ENCODE measurements at places on chromosomes 12 and 14.
A peak's percentile ranks its signal among the peaks of the same experiment; 100 is the strongest.

DNA sequence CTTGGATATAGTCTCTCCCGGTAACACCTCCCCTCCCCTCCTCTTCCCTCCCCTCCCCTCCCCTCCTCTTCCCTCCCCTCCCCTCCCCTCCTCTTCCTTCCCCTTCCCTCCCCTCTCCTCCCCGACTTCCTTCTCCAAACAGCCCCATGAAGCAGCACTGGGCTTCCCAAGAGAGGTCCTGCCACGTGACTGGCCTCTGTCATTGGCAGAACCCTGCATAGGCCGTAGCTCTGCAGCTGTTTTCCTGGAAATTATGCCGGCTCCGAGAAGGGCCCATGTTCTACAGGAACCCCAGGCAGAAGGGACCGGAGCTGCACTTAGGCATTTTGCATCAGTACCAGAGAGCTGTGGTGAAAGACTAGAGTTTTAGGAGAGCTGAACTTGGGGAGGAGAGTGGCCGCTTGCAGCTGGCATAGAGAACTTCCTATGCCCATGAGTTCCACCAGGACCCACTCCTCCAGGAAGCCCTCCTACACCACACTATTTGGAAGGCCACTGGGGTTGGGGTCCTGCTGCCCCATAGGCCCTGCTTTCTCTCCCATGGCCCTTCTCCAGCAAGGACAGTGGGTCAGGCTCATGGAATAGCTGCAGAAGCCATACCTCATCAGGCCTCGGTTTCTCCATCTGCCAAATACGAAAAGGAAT is 5.1 kb upstream of the TNFAIP2 start:
- H3K27me3 ChIP-seq = no peaks in the 10 kb centered on the region
- H3K4me1 ChIP-seq = peaks cover 34% of the 10 kb centered on the region
- H3K36me3 ChIP-seq = no peaks in the 10 kb centered on the region

GRCh38 chr12:102369876-102370275 is 110.5 kb downstream of the IGF1 start:
- H3K36me3 ChIP-seq = no peaks in the 10 kb centered on the region
- no peaks in the 10 kb centered on the region for H3K27me3 ChIP-seq
- no peak for DNase-seq
- no peak overlapping the region for H3K4me3 ChIP-seq
- no peaks in the 10 kb centered on the region for H3K4me1 ChIP-seq

DNA sequence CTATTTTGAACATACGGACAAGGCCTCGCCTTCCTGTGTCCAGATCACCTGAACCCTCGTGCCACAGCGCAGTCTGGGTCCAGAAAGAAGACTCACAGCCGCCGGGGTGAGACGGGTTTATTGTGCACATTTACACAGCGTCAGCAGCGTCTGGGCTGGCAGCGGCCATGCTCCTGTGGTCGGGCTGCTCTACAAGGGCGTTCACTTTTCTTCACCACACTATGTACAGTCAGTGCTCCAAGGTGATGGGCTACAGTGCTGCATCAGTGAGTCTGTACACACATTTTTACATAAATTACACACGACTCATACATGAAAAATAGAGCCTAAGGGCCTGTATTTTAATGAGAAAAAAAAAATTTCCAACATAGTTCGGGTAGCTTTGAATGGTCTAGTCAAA is 18.0 kb downstream of the ZFYVE21 start:
- H3K4me3 ChIP-seq = no peak overlapping the region
- DNase-seq = no peak
- no peak overlapping the region for H3K27ac ChIP-seq

- peak overlapping the region; percentile 71 for H3K27ac ChIP-seq
- peaks cover 26% of the 10 kb centered on the region for H3K4me1 ChIP-seq
- no peaks in the 10 kb centered on the region for H3K27me3 ChIP-seq
- DNase-seq = no peak
- H3K36me3 ChIP-seq = no peaks in the 10 kb centered on the region
Measured at GRCh38 chr14:69719501-69719951, 47.4 kb upstream of the SRSF5 start.

- no peaks in the 10 kb centered on the region for H3K27me3 ChIP-seq
- no peaks in the 10 kb centered on the region for H3K4me1 ChIP-seq
- no peak overlapping the region for H3K4me3 ChIP-seq
- DNase-seq = no peak
- H3K36me3 ChIP-seq = no peaks in the 10 kb centered on the region
Measured at GRCh38 chr12:28958553-28959195, 190.4 kb upstream of the FAR2 start.

DNA sequence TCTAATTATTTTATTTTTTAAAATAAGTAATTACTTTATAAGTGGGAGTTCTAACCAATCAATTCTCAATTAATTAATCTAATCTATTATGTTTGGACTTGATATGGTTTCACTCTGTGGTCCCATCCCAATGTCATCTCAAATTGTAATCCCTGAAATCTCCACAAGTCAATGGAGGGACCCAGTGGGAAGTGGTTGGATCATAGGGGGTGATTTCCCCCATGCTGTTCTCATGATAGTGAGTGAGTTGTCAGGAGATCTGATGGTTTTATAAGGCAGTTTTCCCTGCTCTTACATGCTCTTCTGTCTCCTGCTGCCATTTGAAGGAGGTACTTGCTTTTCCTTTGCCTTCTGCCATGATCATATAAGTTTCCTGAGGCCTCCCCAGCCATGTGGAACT is 836.1 kb downstream of the GALC start:
- H3K27ac ChIP-seq = no peak overlapping the region
- DNase-seq = no peak
- H3K36me3 ChIP-seq = no peaks in the 10 kb centered on the region
- H3K4me3 ChIP-seq = no peak overlapping the region
- no peaks in the 10 kb centered on the region for H3K4me1 ChIP-seq
- H3K27me3 ChIP-seq = no peaks in the 10 kb centered on the region

DNA sequence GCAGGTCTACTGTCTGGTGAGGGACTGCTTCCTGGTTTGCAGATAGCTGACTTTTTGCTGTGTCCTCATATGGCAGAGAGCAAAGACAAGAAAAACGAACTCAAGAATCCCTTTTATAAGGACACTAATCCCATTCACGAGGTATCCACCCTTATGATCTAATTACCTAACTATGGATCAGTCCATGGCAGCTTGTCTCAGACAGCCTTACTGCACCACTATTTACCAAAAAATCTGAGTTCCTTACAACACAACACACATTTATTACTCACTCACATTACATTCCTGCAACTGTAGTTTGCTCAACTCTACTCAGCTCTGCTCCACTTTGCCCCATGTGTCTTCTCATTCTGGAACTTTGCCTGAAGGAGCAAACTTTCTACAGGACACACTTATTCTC is 10.1 kb upstream of the SLC6A15 start:
- no peaks in the 10 kb centered on the region for H3K27me3 ChIP-seq
- DNase-seq = no peak
- no peak overlapping the region for H3K27ac ChIP-seq

DNA sequence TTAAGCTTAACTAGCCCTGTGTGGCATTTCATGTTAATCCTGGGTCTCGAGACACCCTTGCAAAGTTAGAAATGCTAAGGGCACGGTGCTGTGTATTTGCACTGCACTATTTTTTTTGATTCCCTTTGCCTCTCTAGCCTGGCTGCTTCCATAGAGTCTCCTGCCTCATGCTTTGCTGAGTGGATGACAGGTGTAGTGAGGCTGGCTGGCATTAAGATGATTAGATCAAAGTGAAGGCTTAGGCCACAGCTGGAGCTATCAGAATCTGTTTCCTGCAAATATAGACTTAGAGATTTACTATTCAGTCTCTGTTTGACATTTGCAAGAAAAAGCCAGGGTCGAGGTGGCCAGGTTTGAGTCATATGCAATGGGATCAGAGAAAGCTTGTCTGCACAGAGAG is 791.1 kb downstream of the AACS start:
- H3K4me1 ChIP-seq = no peaks in the 10 kb centered on the region
- H3K27me3 ChIP-seq = no peaks in the 10 kb centered on the region
- no peak overlapping the region for H3K27ac ChIP-seq

DNA sequence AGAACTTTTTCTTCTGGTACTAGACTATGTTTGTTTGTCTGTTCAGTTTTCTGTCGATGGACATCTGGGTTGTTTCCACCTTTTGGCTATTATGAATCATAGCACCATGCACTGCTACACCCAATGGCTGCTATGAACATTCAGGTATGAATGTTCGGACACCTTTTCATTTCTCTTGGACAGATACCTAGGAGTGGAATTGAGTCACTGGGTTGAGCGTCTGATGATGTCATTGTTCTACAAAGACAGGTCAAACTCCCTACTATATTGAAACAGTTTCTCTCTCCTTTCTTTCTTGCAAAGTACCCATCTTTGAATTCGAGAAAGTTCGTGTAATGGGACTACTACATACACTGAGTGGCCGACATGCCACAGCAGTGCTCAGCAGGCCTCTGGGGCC is 44.7 kb downstream of the KCTD10 start:
- no peaks in the 10 kb centered on the region for H3K36me3 ChIP-seq
- H3K27me3 ChIP-seq = no peaks in the 10 kb centered on the region
- DNase-seq = no peak
- peaks cover 6% of the 10 kb centered on the region for H3K4me1 ChIP-seq
- no peak overlapping the region for H3K4me3 ChIP-seq
- H3K27ac ChIP-seq = no peak overlapping the region

GRCh38 chr14:87158283-87158682 is 834.7 kb downstream of the GALC start:
- H3K4me3 ChIP-seq = no peak overlapping the region
- H3K36me3 ChIP-seq = no peaks in the 10 kb centered on the region
- no peaks in the 10 kb centered on the region for H3K27me3 ChIP-seq
- DNase-seq = no peak

- no peaks in the 10 kb centered on the region for H3K4me1 ChIP-seq
- no peak for DNase-seq
- no peak overlapping the region for H3K27ac ChIP-seq
- no peaks in the 10 kb centered on the region for H3K36me3 ChIP-seq
- no peak overlapping the region for H3K4me3 ChIP-seq
Measured at GRCh38 chr14:28220391-28220790, 546.2 kb upstream of the FOXG1 start.

DNA sequence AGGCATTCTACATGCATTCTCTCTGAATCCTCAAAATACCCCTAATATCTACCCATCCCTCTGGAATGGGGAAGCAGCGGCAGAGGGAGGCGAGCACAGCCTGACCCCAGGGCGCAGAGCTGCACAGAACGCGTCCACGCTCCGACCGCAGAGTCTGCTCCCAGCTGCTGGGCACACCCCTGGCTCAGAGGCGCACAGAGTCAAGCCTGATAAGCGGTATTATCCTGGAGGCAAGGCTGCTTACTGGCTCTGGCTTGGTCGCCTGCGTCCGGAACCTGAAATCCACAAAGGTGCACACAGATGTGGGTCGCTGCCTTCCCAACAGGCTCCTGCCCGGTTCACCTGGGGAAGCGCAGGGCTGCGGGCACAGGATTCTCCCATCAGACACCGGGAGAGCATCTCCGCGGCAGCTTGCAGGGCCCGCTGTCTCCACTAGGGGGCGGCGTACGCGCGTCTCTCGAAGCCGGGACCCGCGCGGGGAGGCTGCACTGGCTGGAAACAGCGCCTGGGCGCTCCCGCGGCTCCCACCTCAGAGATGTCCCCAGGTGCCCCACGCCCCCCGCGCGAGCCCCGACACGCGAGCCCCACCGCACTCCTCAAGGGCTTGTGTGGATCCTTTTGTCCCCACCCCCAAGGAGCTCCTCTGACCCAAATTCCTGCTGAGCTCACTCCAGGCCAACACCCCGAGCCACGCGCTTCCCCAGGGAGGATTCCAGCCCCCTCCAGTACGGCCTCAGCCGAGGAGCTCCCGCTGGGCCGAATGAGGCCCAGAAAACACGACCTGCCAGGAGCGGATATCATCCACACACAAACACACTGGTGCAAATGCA is 120.1 kb upstream of the FZD10 start:
- no peak overlapping the region for H3K27ac ChIP-seq
- no peaks in the 10 kb centered on the region for H3K4me1 ChIP-seq
- H3K36me3 ChIP-seq = no peaks in the 10 kb centered on the region
- H3K4me3 ChIP-seq = no peak overlapping the region
- no peak for DNase-seq

GRCh38 chr12:41624571-41624970 is 436.5 kb downstream of the PDZRN4 start:
- no peaks in the 10 kb centered on the region for H3K36me3 ChIP-seq
- no peaks in the 10 kb centered on the region for H3K4me1 ChIP-seq
- H3K4me3 ChIP-seq = no peak overlapping the region
- no peaks in the 10 kb centered on the region for H3K27me3 ChIP-seq
- no peak overlapping the region for H3K27ac ChIP-seq
- no peak for DNase-seq

DNA sequence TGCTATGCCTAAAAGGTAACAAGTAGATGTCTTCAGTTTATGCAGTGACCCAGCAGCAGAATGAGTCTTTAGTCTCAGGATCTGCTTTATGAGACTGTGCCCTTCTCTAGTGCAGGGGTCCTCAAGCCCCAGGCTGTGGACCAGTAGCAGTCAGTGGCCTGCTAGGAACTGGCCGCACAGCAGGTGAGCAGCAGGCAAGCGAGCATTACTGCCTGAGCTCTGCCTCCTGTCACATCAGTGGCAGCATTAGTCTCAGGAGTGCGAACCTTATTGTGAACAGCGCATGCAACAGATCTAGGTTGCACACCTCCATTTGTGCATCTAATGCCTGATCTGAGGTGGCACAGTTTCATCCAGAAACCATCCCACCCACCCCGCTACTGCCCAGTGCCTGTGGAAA is 38.4 kb downstream of the LRP6 start:
- no peak overlapping the region for H3K27ac ChIP-seq
- DNase-seq = no peak
- H3K36me3 ChIP-seq = no peaks in the 10 kb centered on the region

DNA sequence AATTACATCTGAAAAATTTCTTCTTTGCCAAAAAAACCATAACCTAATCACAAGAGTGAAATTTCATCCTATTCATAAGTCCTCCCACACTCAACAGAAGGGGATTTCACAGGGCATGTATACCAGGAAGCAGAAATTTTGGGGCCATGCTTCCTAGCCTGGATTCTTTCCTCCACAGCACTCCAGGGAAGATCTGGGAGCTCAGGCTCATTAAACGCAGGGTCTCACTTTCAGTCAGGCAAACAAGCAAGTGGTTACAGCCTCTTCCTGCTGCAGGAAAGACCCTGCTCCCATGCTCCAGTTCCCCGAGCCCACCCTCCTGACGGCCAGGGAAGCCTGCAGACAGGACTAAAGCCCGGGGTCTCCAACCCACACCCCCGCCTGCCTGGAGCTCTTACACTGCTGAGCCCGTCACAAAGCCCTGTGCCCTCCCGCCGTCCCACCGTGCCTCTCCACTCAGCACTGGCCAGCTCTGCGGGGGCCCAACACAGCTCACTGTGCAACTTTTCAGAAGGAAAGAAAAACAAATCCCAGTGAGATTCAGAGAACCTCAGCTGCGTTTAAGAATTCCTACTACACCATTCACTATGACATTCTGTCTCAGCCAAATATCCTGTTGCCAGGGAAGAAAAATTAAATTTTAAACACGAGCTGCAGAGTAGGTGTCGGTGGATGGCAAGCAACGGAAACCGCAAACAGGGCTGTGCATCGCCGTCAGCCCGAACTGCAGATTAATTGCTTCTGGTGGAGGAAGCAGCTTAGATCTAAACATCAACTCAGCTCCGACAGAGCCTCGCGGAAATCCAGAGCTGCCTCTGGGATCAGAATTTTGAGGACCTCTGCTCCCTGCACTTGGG is 106.7 kb upstream of the SFSWAP start:
- no peak overlapping the region for H3K4me3 ChIP-seq
- H3K27me3 ChIP-seq = no peaks in the 10 kb centered on the region
- no peaks in the 10 kb centered on the region for H3K36me3 ChIP-seq
- H3K27ac ChIP-seq = no peak overlapping the region
- no peaks in the 10 kb centered on the region for H3K4me1 ChIP-seq
- no peak for DNase-seq
